ENCODE measurements at places on chromosomes 4 and X.

- DNase-seq: no peak
Measured at GRCh38 chr4:139692309-139693012, 26.8 kb downstream of the MGST2 start.

GRCh38 chr4:127441571-127441970 lies 191.2 kb upstream of the INTU start:
- no peak for DNase-seq

- no peak for DNase-seq
Measured at GRCh38 chr4:36677874-36678273, 396.5 kb downstream of the DTHD1 start.

GRCh38 chrX:99073551-99073950 lies 1336.5 kb downstream of the PCDH19 start:
- DNase-seq: no peak

- DNase-seq: no peak
Measured at GRCh38 chr4:123990310-123990870, 593.8 kb downstream of the SPRY1 start.

DNA sequence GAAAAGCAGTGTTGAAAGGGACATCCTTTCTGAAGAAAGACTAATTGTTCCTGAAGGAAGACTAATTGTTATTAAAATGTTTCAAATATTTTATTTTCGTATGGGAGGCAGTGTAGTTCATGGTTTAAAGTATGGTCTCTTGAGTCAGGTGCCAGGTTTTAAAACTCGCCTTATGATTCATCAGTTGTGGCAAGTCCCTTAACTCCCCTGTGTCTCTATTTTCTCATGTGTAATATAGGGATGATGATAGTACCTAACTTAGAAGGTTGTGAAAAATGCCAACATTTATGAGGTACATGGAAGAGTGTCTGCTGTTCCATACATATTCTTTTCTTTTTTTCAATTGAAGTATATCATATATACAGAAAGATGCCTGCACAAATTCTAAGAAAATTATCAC lies 414.2 kb upstream of the DIPK2B start:
- DNase-seq: no peak

DNA sequence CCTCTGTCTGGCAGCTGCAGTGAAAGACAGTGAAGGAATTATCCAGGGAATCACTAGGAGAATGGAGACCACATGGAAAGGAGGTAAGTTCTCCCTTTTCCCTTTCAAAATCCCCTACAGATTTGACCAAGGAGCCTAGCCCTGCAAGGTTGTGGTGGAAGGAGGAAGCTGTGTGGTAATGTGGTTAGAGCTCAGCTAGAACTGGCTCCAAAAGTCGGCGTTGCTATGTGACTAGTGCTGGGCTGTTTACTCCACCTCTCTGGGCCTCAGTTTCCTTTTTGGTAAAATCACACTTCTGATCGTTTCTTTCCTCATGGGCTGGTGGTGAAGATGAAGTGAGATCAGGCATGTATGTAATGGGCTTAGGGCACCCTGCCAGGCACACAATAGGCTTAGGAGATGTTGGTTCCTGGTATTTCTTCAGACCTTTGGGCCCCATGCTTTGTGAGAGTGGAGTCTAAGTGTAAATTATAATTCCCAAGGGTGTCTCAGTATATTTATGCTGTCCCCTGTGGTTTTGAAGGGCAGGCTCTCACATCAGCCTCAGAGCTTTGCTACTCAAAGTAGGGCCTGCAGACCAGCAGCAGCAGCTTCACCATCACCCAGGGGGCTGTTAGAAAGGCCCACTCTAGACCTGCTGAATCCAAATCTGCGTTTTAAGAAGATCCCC lies 183.7 kb upstream of the BCOR start:
- no peak for DNase-seq

GRCh38 chrX:45781901-45782553 lies 581.4 kb upstream of the DIPK2B start:
- DNase-seq: no peak

DNA sequence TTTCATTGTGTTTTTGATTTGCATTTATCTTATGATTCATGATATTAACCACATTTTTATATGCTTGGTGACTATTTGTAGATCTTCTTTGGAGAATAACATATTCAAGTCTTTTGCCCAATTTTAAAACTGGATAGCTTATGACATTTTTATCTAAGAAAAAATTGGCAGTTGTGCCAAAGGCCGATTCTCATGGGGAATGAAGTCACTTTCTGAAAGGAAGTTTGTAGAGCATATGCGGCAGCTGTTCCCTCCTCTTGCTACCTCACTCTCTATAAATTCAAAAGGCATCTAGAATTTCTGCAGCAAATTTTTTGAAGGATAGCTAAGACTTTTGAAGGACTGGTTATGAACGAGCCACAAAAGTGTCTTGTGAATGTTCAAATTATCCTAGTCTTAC lies 2353.5 kb downstream of the ARAP2 start:
- no peak for DNase-seq

- peak; percentile 30 for DNase-seq
Measured at GRCh38 chr4:124111922-124112321, 600.6 kb downstream of the ANKRD50 start.

GRCh38 chr4:174464949-174465348 lies 57.3 kb downstream of the HPGD start:
- DNase-seq: no peak

DNA sequence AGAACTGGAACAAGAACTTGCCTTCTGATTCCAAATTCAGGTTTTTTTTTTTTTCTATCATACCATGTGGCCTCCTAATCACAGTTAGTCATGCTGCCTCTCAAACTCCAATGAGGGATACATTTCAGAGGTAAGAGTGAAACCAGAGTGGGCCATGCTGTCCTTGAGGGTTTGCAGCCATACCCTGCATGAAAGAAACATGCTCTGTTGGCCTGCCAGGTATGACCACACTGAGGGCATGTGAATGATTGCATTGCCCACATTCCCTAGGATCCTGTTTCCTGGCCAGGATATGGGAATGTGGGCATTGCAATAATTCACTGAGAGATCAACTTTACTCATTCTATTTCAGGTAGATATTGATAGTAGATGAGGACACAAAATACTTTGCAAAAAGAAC lies 56.4 kb upstream of the DDIT4L start:
- DNase-seq: no peak

GRCh38 chr4:95596676-95597075 lies 47.9 kb upstream of the UNC5C start:
- no peak for DNase-seq

GRCh38 chrX:40108959-40109287 lies 11.2 kb upstream of the BCOR start:
- DNase-seq: peak; percentile 85

GRCh38 chr4:169243825-169244609 lies 26.7 kb downstream of the SH3RF1 start:
- no peak for DNase-seq

GRCh38 chr4:109302361-109303139 lies at the start of gene COL25A1:
Gene COL25A1 (minus strand): TSS chr4:109302658.
- peak; percentile 47 for DNase-seq

- no peak for DNase-seq
Measured at GRCh38 chr4:47012676-47013075, 18.7 kb upstream of the GABRB1 start.

DNA sequence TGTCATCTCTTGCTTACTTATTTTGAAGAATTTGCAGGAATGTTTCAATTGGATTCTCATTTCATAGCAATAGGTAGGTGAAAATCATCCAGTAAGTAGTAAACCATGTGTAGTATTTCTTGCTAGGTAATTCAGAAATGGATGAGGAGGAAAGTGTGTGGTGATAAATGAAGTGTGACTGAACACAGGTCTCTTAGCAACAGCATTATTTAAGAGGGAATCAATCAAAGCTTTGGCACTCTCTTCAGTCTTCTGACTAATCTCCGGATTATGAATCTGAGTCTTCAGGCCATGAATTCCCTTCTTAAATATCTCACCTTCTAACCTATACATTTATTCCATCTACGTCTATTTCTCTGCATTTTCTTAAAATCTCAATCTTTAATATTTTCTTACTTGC lies 55.8 kb upstream of the ARHGAP24 start:
- DNase-seq: no peak

DNA sequence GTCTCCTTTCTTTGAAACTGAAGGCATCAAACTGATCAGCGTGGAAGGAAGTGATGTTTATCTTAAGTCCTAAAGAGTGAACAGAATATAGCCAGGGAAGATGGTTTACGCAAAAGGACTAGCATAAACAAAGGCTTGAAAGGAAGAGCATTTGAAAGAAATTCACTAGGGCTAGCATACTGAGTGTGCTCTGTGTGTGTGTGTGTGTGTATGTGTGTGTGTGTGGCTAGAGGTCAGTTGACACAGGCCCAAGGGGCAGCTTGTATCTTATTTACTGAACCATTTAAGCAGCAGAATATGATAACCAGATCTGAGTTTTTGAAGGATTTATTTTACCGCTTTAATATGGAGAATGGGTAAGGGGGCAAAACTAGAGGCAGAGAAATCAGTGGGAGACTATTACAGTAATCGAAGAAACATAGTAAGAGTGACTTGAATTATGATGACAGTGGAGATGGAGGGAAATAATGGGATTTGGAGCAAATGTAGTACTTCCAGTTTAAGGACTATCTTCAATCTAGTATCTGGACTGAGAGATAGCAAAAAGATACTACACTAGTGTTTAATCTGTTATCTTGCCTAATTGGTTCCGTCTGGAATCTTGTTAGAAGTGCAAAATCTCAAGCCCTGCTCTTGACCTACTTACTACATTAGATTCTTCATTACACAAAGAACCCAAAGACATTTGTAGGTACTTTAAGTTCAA lies 36.9 kb downstream of the CEP44 start:
- DNase-seq: no peak

DNA sequence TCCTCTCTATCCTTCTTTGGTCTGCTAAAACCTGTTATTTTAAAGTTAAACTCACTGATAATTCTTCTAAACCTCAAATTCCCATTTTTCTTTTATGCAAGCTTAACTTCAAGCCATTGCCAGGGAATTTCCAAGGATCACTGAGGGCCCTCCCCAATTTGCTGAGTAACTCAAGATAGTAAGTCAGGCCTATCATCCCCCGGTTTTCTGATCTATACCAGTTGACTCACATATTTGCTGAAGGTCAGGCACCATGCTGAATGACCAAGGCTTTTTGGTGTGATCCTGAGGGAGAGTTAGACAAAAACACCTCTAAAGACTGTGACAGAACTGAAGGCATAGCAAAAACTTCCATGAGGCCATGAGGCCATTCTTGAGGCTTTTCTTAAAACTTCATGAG lies 1301.9 kb downstream of the PCDH7 start:
- DNase-seq: no peak

GRCh38 chr4:105563352-105563751 lies 10.9 kb downstream of the ARHGEF38 start:
- no peak for DNase-seq

DNA sequence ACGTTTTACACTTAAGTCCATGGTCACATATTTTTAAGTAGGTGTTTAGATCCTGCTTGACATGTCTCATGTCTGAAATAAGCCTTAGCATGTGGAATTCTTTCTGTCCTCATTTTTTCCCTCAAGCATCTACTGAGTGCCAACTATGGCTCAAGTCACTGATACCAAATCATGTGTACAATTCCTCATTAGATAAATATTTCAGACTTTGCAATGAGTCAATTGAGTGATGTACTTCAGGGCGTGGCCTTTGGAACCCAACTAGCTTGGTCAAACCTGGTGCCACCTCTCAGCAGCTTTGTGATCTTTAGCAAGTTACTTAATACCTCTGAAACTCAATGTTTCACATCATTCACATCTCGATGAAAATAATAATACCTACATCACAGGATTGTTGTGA lies 12.6 kb upstream of the JADE1 start:
- DNase-seq: no peak

- DNase-seq: peak; percentile 18
Measured at GRCh38 chr4:118351851-118352827, 664 bp downstream of the PRSS12 start.

- peak; percentile 97 for DNase-seq
Measured at GRCh38 chr4:1684506-1685234, 557 bp upstream of the FAM53A start.

DNA sequence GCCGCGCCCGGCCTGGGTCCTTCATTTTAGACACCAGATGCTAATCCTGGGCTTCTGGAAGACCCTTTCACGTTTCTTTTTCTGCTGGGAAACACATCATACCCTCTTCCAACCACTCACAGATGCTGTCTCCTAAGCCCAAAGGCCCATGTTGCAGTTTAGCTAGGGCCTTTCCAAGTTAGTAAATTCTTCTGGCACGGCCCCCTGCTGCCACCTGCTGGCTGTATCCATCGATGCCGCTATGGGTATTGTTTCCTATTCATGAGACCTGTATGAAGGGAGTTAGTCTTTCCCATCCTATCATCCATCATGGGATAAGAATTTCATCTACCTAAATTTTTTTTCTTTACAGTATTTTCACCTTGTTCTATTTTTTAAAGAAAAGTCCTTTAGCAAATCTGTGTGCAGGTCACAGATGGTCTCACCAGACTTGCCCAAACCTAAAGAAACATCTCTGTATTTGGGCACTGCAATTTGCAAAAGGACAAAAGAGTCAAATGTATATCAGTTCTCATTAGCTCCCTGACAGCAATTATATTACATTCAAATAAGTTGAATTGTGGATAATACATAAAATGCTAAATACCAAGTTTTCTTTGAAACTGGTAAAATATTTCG lies 37.8 kb upstream of the SLC9A7 start:
- peak; percentile 80 for DNase-seq

DNA sequence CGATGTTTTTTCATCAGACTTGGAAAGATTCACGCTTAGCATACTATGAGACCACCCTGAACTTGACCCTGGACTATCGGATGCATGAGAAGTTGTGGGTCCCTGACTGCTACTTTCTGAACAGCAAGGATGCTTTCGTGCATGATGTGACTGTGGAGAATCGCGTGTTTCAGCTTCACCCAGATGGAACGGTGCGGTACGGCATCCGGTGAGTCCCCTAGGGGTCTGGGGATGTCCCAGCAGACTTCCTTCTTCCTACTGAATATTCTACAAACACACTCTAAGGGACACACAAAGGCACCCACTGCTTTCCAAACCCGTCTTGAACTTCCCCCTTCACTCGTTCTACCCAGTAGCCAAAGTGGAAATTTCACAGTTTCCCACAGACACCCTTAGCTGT lies 9.3 kb downstream of the GABRQ start:
- no peak for DNase-seq

Measured in ovary (tissue), 10 donors.